Stimulated activated CD8-positive, alpha-beta memory T cell treated with anti-CD3 and anti-CD28 coated beads, Interleukin-7, amount 100 ng/mL, for 1 hour (primary cell): ENCODE measurements at places on chromosomes 5 and 9.

GRCh38 chr9:108040783-108041182 lies 551.2 kb upstream of the KLF4 start:
- no peak for DNase-seq

GRCh38 chr9:87490907-87491306 lies 6.8 kb upstream of the DAPK1 start:
- DNase-seq, result no peak

DNA sequence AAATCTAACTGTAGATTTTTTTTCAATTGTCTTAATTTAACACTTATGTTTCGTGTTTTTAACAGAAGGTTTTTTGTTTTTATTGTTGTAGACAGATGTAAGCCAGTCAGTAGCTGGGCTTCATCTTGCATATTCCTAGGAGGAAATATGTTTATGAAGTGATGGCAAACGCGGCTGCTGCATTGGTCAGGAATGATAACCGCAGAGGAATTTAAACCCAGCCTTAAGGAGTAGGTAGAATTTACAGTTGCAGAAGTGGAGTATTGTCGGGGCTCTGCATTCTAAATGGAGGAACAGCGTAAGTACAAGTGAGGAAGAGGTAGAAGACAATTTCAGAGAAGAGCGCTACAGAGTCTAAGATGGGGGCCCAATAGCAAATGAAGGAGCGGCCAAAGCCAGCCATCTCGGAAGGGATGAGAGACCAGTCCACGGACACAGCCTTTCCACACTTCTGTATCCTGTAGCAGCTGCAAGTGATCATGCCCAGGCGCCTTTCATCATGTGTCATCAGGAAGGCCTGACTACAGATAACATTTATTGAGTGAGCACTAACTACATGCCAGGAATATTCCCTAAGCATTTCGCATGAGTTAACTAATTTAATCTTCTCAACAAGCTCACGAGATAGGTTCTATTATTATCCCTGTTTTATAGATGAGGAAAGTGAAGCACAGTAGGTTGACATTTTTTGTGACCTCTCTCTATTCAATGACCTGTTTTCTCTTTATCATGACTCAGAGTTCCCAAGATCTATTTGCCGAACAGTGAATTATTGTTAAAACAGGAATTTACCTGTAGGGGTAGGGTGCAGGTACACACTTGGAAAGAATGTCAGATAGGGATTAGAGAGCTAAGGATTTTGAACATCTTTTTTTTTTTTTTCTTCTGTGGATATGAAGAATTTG lies 38.1 kb downstream of the CMYA5 start:
- no peak for DNase-seq

DNA sequence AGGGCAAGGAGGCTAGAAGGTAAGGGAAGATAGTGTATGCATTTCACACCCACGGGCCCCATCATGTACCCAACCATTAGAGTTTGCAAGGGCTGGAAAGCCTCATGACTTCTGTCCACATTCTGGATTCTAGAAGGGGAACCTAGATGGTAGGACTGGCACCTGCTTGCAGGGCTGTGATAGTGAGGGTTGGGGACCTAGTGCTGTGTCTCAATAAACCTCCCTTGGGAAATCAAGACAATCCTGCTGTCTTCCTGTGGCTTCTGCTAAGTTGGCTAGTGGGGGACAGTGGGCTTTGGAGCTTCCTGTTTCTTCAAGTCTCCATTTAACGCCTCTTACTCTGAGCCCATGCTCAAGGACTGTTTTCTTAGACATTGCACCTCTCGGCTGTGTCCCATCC lies 43.6 kb upstream of the SYNPO start:
- DNase-seq, result no peak

- no peak for DNase-seq
Observed at GRCh38 chr5:80254767-80255430, 949 bp downstream of the SERINC5 start.

- no peak for DNase-seq
Observed at GRCh38 chr5:31551878-31552277, 19.8 kb downstream of the C5orf22 start.

- no peak for DNase-seq
Observed at GRCh38 chr9:36194326-36195000, 3.7 kb downstream of the CLTA start.

GRCh38 chr5:62077387-62077786 lies 228.6 kb upstream of the KIF2A start:
- no peak for DNase-seq

- DNase-seq, result no peak
Observed at GRCh38 chr5:122083535-122083934, 5.5 kb upstream of the LOX start.

DNA sequence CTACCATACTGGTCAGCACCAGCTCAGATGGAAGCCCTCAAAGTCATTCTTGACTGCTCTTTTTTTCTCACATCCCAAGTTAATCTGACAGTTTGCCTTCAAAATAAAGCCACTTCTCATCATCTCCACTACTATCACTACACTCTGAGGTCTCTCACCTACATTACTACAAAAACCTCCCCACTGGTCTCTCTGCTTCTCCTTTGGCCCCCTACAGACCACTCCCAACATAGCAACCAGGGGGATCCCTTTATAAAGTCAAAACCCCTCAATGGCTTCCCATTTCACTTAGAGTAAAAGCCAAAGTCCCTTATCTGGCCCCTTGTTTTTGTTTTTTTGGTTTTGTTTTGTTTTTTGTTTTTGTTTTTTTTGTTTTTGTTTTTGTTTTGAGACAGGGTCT lies 4.6 kb downstream of the ARAP3 start:
- no peak for DNase-seq

- DNase-seq, result no peak
Observed at GRCh38 chr5:80697100-80697499, 42.3 kb upstream of the DHFR start.
